Left lung (tissue), 14 donors: ENCODE measurements at places on chromosomes 7 and 10.

GRCh38 chr7:158067931-158068482 is 519.6 kb downstream of the PTPRN2 start:
- no peak overlapping the region for H3K27ac ChIP-seq
- no peak overlapping the region for H3K4me3 ChIP-seq
- no peaks in the 10 kb centered on the region for H3K4me1 ChIP-seq
- no peak for DNase-seq
- no peaks in the 10 kb centered on the region for H3K27me3 ChIP-seq

DNA sequence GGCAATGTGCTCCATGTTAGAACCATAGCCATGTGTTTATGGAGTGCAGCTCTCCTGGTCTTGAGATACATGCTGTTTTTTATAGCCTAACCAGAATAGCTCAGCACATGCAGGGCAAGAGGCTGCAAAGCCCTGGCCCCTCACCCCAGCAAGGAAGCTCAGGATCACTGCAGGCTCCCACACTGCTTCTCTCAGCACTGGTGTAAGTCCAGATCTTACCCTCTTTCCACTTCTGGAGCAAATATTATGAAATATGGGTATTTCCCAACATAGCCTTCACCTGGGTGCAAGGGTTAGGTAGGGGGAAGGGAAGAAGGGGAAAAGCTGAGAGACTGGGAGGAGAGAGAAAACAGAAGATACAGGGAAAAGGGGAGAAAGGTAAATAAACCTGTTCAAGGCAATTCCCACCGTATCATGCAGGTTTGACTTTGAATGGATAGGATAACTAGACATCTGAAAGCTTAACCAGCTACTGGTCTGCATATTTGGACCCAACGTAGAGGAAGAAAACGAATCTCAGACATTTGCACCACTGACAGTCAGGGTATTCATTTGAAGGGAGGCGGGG is 19.7 kb downstream of the SKIDA1 start:
- peaks cover 11% of the 10 kb centered on the region for H3K27me3 ChIP-seq
- H3K4me3 ChIP-seq: no peak overlapping the region

DNA sequence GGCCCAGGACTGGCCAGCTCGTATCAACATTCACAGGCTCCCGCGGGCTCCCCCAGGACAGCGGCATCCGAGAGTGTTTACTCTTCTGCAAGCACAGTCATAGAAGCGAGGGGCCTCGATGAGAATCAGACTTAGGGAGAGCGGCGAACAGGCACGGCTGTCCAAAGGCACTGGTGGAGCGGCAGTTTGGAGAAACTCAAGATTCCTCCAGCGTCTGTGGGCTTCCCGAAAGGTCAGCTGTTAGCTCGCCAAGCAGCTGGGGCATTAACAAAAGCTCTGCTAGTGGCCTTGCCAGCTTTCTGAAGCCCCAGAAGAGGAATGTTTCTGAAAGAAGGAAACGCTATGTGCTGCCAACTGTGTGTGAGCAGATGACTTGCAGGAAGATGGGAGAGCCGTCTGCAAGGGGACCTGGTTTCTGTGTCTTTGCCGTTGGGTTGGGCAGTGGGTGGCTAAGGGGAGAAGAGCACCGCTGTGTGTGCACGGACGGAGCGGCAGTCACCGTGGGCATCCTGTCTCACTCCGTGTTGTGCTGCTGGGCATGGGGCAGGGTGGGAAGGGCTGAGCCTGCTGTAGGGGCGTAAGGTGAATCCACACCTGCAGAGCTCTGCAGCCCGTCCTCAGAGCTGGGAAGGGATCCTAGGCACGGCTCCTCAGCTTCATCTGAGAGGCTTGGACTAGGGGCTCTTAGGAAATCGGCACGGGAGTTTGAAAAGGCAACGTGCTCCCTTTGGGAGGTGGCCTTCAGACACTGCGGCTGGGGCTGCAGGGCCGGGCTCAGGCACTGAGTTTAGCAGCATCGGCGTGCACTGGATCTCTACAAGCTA is 42.1 kb downstream of the AMZ1 start:
- H3K4me3 ChIP-seq: no peak overlapping the region
- no peaks in the 10 kb centered on the region for H3K36me3 ChIP-seq
- H3K4me1 ChIP-seq: peaks cover 3% of the 10 kb centered on the region
- H3K27ac ChIP-seq: no peak overlapping the region

- no peaks in the 10 kb centered on the region for H3K27me3 ChIP-seq
- no peak for DNase-seq
- H3K4me1 ChIP-seq: peaks cover 13% of the 10 kb centered on the region
- no peaks in the 10 kb centered on the region for H3K36me3 ChIP-seq
Observed at GRCh38 chr10:5047912-5048628, 44.4 kb upstream of the AKR1C2 start.

DNA sequence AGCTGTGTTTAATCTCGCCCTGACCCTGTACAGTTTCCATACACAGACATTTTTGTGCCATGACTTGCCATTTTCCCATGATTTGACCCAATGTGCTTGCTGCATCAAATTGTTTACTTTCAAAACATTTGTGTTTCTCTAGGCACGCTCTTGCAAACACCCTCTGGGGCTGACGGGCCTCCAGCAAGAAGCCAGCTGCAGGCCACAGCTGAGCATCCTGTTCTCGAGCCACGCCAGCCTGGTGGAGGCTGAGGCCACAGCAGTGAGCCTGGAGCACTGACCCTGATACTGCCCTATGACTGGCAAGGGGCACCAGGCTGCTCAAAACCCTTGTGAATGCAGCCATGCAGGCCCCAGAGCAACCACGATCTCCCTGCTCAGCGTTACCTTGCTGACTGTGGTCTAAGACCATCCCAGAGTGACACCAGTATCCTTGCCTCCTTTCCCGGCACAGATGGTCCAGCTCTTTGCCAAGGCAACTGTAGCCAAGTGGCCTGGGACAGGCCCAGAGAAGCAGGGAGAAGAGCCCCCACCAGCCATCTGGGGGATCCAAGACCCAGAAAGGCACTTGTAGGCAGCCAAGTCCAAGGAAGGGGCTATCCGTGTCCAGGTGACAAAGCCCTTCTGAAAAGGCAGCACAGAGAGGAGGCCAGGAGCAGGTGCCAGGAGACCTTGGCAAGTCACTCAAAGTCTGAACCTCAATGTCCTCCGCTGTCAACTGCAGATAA is 78.5 kb downstream of the OAT start:
- peaks cover 18% of the 10 kb centered on the region for H3K4me1 ChIP-seq
- H3K27ac ChIP-seq: no peak overlapping the region
- H3K4me3 ChIP-seq: no peak overlapping the region
- H3K27me3 ChIP-seq: no peaks in the 10 kb centered on the region
- DNase-seq: peak; percentile 33

GRCh38 chr7:6533893-6534495 is 17.3 kb downstream of the GRID2IP start:
- no peak overlapping the region for H3K27ac ChIP-seq
- no peak for DNase-seq
- no peaks in the 10 kb centered on the region for H3K36me3 ChIP-seq
- H3K4me1 ChIP-seq: peaks cover 20% of the 10 kb centered on the region

DNA sequence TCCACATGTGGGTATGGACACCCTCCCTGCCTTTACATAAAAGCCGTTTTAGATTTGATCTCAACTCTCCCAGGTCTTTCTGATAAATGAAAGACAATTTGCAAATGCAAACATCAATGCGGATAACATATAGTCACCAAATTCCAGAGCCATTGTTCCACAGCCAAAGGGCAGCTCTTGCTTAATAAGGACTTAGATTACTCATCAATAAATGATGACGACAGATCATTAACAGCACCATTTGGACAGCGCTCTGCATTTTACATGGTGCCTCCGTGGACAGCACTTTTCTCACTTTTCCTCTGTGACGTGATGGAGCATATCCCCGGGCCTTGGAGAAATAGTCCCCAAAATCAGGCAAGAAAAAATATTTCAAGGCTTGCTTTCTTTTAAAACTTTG is 370.3 kb upstream of the CELF2 start:
- no peak overlapping the region for H3K27ac ChIP-seq
- no peaks in the 10 kb centered on the region for H3K4me1 ChIP-seq
- no peaks in the 10 kb centered on the region for H3K27me3 ChIP-seq
- DNase-seq: no peak

DNA sequence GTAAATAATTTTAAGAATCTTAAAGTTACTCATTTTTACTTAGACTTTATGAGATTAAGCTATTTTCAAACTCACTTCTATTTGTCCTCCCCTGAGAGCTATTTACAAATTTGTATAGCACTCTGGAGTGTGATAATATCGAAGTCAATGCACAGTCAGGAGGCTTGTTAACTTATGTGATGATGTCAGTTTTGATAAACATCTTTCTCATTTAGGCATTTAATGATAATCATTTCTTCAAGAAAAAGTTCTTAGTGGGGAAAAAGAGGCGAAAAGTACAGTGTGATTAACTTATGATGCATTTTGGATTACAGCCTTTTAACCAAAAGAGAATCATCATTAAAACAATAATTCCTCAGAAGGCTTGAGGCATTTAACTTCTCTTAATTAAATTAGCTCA is 468.6 kb downstream of the AUTS2 start:
- no peak for DNase-seq
- H3K4me1 ChIP-seq: no peaks in the 10 kb centered on the region
- no peaks in the 10 kb centered on the region for H3K27me3 ChIP-seq
- H3K4me3 ChIP-seq: no peak overlapping the region
- no peaks in the 10 kb centered on the region for H3K36me3 ChIP-seq

- DNase-seq: peak; percentile 65
- H3K4me3 ChIP-seq: no peak overlapping the region
- no peak overlapping the region for H3K27ac ChIP-seq
- no peaks in the 10 kb centered on the region for H3K27me3 ChIP-seq
Observed at GRCh38 chr7:150388709-150389531, 9.8 kb downstream of the ZNF775 start.

GRCh38 chr7:4015996-4016395 is 666.1 kb upstream of the FOXK1 start:
- no peak overlapping the region for H3K27ac ChIP-seq
- H3K4me3 ChIP-seq: no peak overlapping the region
- H3K36me3 ChIP-seq: no peaks in the 10 kb centered on the region
- H3K4me1 ChIP-seq: no peaks in the 10 kb centered on the region
- no peak for DNase-seq

- H3K36me3 ChIP-seq: peaks cover 30% of the 10 kb centered on the region
- H3K27ac ChIP-seq: no peak overlapping the region
- peaks cover 16% of the 10 kb centered on the region for H3K4me1 ChIP-seq
- no peak for DNase-seq
Observed at GRCh38 chr7:1095621-1096155, 7.8 kb downstream of the GPER1 start.

DNA sequence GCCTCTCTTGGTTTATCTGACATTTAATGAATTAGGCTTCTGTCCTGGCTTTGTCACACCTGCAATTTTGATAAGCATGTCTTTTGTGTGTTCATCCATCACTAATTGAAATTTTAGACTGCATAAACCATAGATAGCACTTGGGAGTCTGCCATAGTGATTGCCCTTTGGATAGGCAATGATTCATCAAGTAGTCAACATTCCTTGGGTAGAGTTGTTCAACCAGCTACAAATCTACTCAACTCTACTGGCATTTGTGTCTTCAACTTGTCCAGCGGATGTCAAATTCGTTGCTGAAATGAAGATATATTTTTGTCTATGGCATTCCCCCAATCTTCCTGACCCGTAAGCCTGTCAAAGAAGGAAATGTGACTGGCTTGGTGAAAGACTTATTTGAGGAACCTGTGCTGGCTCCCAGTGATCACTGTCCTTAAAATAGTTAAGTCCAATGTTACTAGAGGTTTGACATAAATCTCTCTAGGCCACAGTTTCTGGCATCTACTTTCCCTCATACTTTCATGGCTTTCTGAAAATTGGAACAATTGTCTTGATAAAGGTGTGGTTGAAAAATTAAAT is 33.7 kb upstream of the CREB5 start:
- no peaks in the 10 kb centered on the region for H3K36me3 ChIP-seq
- no peaks in the 10 kb centered on the region for H3K27me3 ChIP-seq
- DNase-seq: no peak
- no peak overlapping the region for H3K4me3 ChIP-seq

DNA sequence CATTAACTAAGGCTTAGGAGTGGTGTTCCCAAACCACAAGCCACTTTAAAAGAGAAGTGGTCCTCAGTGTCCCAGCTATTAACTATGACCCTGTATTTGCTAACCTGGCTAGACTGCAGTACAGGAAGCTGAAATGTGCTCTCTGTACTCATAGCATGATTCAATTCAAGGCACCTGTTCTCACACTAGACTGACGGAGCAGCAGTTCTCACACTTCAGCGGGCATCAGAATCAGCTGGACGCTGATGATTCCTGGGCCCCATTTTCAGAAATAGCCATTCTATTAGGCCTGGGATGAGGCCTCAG is 24.5 kb upstream of the MSRB2 start:
- no peak overlapping the region for H3K4me3 ChIP-seq
- no peak for DNase-seq
- H3K36me3 ChIP-seq: no peaks in the 10 kb centered on the region
- H3K27ac ChIP-seq: no peak overlapping the region

GRCh38 chr10:28664369-28664740 is 13.0 kb upstream of the BAMBI start:
- no peaks in the 10 kb centered on the region for H3K36me3 ChIP-seq
- H3K4me1 ChIP-seq: no peaks in the 10 kb centered on the region
- no peak overlapping the region for H3K4me3 ChIP-seq

DNA sequence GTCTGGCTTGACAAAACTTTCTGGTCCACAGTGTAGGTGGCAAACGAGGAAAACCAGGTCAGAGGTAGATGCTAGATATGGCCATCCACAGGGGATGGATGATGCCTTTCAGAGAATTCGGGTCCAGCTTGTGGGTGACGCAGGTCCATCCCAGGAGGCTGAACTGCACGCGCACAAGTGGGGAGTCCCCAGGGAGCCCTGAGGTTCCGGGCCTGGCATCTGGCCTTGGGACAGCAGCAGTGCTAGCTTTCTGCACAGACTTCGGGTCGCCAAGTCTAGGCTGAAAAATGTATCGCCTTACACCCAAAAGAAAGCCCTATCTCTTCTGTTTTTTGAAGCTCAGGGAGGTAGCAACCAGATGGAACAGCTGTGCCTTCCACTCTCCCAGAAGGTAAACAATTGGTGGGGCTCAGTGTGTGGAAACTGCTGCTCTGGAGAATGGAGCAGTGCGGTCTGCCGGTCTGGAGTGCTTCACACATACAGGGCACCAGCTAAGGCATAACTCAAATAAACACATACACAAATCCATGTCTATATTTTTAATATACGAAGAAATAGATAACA is 119.3 kb upstream of the ACBD5 start:
- H3K4me3 ChIP-seq: no peak overlapping the region
- no peaks in the 10 kb centered on the region for H3K36me3 ChIP-seq
- no peak overlapping the region for H3K27ac ChIP-seq
- no peak for DNase-seq
- no peaks in the 10 kb centered on the region for H3K27me3 ChIP-seq
- H3K4me1 ChIP-seq: no peaks in the 10 kb centered on the region

DNA sequence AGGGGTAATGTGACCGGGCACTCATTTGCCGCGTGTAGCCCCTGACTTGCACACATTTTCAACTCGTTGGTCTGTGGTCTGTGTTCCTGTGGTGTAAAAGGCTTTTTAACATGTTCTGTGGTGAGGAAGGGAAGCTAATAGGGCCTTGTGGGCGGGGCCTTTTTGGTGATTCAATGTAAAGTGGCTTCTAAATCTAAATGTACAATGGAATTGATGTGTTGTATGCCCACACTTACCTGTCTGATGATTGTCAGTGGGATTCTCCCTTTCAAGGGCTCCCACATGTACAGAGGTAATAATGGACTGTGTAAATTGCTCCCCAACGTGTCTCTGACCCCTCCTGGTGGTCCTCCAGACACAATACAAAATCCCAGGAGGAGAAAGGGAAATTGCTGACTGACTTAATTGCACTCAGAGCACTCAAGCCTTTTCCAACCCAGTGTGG is 43.1 kb upstream of the GATAD1 start:
- peaks cover 16% of the 10 kb centered on the region for H3K36me3 ChIP-seq
- no peaks in the 10 kb centered on the region for H3K4me1 ChIP-seq
- no peaks in the 10 kb centered on the region for H3K27me3 ChIP-seq
- no peak for DNase-seq
